Fibroblast of pulmonary artery (primary cell): ENCODE measurements at places on chromosomes 16 and 17.

DNA sequence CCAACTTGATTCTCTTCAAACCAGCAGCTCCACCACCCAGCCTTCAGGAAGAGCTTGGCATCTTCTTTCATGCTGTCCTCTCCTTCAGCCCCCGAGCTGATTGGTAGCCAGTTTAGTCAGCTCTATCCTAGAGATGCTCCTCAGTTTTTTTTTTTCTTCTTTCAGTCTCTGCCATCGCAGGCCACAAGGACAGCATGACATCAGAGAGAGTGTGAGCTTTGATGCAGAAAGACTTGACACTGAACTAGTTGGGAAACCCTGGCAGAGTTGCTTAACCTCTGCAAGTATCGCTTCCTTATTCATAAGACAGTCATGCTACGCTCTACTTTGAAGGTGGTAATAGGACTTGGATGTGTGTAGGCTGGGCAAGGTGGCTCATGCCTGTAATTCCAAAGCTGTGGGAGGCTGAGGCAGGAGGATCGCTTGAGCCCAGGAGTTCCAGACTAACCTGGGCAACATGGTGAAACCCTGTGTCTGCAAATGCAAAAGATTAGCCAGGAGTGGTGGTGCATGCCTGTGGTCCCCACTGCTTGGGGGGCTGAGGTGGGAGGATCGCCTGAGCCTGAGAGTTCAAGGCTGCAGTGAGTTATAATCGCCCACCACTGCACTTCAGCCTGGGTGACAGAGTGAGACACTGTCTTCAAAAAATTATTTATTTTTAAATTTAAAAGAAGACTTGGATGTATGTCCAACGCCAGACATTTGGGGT lies 2.6 kb downstream of the CD300LB start:
- DNase-seq = no peak

GRCh38 chr17:7041607-7042500 lies 2.0 kb downstream of the SLC16A11 start:
- DNase-seq = no peak

- no peak for DNase-seq
Observed at GRCh38 chr16:17508303-17508702, 37.5 kb upstream of the XYLT1 start.

DNA sequence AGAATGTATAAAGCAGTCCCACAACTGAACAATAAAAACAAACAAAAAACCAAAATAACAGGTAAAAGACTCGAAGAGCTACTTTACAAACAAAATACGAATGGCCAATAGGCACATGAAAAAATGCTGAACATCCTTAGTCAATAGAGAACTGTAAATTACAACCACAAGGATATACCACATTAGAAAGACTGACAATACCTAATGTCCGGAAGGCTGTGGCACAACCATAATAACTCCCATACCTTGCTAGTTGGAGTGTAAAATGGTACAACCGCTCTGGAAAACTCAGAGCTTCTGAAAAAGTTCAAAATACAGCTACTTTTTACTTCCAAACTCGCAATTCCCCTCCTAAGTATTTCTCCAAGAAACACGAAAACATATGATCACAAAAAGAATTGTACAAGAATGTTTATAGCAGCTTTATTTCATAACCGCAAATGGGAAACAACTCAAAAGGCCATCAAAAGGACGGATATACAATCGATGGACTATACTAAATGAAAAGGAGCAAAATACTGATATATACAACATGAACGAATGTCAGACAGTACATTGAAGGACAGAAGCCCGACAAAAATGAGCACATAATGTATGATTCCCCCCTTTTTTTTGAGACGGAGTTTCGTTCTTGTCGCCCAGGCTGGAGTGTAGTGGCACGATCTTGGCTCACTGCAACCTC lies 2.3 kb downstream of the TP53 start:
- DNase-seq = no peak

DNA sequence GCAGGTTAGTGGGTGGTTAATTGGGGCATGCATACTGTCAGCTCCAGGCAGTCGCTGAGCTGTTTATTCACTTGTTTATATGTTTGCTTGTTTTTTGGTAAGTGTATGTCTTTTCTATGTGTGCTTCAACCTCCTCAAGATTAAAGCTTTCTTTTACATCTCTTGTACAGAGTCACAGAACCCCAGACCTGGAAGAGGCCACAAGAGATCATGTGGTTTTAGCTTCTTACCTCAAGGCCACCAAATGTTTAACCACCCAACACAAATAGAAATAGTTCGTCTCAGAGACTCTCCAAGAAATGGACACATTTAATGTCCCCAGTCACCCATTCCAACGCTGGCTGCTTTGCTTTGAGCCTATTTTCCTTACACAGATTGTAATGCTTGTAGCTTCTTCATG lies 11.8 kb upstream of the TMEM98 start:
- no peak for DNase-seq

- DNase-seq = peak; percentile 29
Observed at GRCh38 chr16:84013787-84014569, 28.6 kb downstream of the SLC38A8 start.

GRCh38 chr16:13315642-13316427 lies 414.4 kb downstream of the SHISA9 start:
- DNase-seq = no peak

DNA sequence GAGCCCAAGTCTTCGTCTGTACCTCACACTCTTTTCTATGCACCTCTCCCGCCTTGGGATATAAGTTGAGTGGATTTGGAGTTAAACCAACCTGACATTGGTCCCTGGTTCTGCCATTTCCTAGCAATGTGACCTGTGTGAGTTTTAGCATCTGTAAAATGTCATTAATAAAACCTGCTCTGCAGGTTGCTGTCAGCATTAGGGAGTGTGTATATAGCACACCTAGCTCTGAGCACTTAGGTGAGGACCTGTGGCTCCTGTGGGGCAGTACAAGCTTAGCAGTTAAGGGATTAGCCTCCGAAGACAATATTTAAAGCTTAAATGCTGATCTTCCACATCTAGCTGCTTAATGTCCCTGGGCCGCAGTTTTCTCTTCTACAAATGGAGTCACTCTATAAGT lies 248.0 kb downstream of the TMEM114 start:
- DNase-seq = no peak

GRCh38 chr17:77753691-77754245 lies 204.7 kb upstream of the TNRC6C start:
- no peak for DNase-seq
